LHCN-M2 (cell line): ENCODE measurements at places on chromosomes 3 and 15. TPM values are rescaled to one million over a fixed set of nuclear protein-coding genes. Genes with fewer than 3 reads are reported as not detected.

- no peak for DNase-seq
Observed at GRCh38 chr15:26061248-26061647, 198.1 kb upstream of the ATP10A start.

DNA sequence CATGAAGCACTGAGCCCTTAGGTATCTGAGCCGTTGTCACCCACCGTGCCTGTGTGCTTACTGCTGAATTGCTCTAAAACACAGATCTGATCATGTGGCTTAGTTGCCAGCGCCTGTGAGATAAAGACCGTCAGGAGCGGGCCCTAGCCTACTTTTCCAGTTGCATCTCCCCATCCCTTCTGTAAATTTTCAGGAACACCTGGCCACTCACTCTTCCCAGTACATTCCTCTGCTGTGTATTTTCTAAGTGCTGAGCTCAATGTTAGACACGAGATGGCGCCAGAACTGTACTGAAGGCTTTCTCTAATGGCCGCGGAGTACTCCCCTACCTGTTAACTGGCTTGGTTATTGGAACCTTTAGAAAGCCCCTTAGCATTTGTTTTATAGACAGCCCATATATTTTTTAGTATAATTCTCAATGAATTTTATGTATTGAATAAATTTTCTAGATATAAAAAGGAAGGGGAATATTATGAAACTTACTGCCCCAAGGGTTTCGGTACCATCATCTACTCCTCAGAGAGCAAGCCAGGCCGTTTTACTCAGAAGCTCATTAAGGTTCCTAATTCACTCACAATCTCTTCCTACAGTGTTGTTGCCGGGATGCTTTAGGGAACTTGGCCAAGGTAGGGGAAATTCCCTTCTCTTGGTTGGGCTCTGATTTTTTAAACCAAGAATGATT, 16.7 kb upstream of the WNT7A start:
- DNase-seq: peak; percentile 53

GRCh38 chr3:40911264-40911663, 288.0 kb upstream of the CTNNB1 start:
- no peak for DNase-seq

GRCh38 chr15:63675263-63675662, 78.1 kb downstream of the FBXL22 start:
- no peak for DNase-seq

GRCh38 chr3:44674211-44674610, 25.7 kb downstream of the ZNF35 start:
- DNase-seq: peak; percentile 38

DNA sequence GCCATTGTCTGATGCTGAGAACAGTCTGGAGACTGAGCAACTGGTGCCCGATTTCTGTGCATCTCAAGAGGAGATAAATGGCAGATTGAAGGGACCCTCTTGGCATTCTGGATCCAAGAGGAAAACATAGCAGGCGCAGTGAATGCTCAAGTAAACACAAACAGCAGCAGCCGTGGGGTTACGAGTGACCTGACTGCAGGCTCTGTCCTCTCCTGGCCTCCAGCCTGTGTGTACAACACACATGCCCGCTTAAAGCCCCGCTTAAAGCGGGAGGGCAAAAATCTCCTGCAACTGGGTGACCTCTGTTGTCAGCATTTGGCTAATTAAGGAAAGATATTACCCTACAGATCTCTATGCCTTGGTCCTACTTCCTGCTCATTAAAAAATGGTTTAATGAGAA, 120.5 kb downstream of the GREM1 start:
- DNase-seq: no peak

DNA sequence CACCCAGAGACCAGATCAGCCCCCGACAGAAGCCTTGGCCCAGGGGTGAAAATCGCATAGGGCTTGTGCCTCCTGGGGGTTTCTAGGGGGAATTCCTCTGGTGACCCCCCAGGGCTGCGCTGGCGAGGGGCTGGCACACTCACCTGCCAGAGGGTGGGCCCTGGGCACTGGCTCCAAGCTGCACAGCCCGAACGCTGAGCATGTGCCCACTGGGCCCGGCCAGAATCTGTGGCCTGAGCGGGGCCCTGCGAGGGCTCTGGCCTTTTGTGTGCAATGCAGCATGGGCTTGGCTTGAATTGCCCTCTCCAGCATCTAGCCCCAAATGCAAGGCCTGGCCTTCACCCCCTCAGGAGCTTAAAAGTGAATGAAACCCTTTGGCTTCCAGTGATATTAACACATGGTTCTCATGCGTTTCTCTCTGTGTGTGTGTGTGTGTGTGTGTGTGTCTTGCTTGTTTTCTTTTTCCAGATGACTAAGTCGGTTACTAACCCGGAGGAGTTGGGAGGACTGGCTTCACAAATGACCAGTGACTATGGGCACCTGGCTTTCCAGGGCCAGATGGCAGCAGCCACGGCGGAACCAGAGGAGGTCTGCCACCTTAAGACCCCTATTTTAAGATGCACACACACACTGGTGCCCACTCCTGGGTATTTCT, 259.1 kb upstream of the TPM1 start:
- peak; percentile 91 for DNase-seq

DNA sequence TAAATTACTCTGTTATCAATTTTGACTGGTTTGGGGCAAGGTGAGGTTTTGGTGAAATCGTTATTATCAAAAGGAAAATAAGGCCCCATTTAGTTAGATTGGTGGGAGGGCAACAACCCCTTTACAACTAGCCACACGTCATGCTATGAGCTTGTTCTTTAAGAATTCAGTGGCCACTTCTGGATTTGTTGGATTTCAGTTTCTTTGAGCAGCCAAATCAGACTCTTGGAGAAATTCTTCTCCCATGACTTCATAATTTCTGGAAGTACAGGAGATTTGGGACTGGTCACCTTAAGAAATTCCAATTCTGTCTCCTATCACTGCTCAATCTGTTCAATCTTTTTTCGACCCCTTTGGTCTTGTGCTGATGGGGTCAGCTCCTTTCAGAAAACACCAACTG, 14.8 kb upstream of the WNT5A start:
- DNase-seq: no peak

- DNase-seq: peak; percentile 20
Observed at GRCh38 chr15:76837474-76837873, 67.7 kb downstream of the SCAPER start.

- peak; percentile 61 for DNase-seq
Observed at GRCh38 chr3:100401674-100402041, 319 bp downstream of the LNP1 start.

GRCh38 chr3:136070953-136071949, 105.7 kb downstream of the PPP2R3A start:
- DNase-seq: no peak

GRCh38 chr3:14452740-14453710, 50.6 kb downstream of the SLC6A6 start:
- peak; percentile 96 for DNase-seq

DNA sequence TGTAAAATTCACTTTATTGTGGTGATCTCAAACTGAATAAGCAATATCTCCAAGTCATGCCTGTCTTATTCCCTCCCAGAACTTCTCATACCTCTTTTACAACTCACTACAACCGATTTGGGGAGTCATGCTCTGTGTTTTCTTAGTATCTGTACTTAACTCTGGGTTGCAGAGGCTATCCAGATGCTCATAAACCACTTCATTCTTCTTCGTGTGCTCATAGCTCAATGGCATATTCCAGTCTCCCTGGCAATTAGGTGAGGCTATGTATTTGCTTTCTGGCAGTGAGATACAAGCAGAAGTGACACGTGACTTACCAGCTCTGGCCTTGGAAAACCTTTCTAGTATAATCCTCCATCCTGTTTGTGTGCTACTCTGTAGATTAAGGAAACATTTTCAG, 360.9 kb downstream of the ZNF385D start:
- DNase-seq: peak; percentile 46

DNA sequence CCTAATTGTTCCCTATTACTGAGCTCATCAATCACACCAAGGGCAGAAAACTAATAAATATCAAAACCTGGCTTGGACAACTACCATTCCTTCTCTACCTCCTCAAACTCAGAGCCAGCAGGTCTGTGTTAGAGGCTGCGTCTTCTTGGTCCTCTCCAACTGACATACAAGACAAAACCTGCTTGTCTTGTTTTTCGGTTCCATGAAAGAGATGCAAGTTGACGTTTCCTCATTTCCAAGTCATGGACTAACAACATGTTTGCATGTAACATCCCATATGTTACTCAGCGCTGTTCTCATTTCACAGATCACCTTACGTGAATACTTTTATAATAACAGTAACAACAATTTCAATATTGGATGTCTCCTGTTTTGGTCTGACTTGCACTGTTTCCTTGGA, 110.9 kb downstream of the LMLN start:
- DNase-seq: no peak

DNA sequence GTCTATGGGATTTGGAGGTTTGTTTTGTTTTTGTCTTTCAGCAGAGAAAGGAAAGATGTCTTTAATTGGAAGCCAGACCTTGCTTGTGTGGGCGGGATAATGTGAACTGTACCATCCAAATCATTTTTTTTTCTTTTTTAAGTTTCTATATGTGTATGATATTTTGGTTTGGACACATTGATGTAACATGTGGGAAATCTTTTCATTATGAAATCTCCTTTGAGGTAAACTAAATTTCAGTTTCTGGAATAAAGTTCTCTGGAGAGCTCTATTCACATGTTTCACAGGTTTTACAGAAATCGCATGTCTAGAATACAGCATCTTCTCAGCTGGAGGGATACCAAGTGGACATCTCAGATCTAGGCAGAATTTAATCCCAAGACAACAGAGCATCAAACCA, 451.5 kb upstream of the MDFIC2 start:
- no peak for DNase-seq

- DNase-seq: peak; percentile 74
Observed at GRCh38 chr15:60585743-60586708, 107.1 kb upstream of the ICE2 start.

- DNase-seq: peak; percentile 82
Observed at GRCh38 chr3:188584162-188584529, 430.2 kb downstream of the LPP start.

DNA sequence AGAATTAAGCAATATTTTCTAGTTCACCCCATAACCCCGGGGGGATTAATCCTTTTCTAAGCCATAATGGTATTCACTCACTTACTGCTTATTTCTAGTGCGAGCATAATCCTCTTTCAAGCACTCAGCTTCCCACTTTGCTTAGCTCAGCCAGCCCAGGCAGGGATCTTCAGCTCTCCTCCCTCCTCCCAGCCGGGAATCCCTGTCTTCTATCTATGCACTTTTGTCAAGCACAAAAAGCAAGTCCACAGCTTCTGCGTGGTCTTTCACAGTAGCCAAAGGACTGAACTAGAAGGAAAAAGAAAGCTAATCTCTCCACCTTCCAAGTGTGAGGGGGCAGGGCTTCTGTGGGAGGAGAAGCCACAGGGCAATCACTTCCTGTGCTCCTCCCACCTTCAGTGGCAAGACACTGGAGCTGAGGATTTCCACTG, 62.8 kb downstream of the PEX5L start:
- no peak for DNase-seq

DNA sequence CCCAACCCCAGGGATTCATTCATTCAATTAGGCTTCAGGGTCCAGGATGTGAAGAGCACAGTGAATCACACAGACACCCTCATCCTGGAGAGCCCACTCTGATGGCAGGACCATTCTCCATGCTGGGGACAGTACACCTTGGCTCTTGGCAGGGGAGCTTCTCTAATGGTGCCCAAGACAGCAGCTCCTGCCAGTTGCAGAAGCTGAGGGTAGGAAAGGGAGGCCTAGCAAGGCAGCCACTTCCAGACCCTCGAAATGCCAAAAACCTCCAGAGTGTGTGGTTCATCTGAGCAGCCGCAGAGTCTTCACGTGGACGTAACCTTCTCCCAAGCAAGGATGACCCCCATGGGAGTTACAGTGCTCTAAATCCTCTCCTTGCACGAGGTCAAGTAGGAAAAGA, 186.2 kb downstream of the XXYLT1 start:
- no peak for DNase-seq

GRCh38 chr15:68271854-68272471, 5.6 kb upstream of the FEM1B start:
- peak; percentile 69 for DNase-seq

DNA sequence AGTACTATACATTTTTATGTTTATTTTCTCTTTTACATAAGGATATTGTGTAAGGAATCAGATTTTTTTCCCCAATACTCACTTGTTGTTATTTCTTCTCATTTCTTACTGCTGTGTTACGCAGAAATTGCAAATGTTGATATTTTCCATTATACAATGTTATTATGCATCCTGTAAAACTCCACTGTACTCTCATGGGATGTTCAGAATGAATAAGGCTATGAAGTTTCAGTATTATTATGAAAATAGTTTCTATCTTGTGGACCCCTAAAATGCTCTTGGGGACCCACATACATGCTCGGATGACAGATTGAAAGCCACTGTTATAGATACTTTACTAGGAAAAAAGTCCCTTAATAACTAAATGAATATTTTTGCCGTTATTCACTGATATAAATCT, 329.4 kb downstream of the EPHA3 start:
- no peak for DNase-seq

- DNase-seq: no peak
Observed at GRCh38 chr15:77032052-77032646, 37.2 kb downstream of the PSTPIP1 start.

- no peak for DNase-seq
Observed at GRCh38 chr3:56952061-56952460, 108.4 kb upstream of the SPATA12 start.

- no peak for DNase-seq
Observed at GRCh38 chr15:47824147-47824546, 106.8 kb downstream of the SEMA6D start.

DNA sequence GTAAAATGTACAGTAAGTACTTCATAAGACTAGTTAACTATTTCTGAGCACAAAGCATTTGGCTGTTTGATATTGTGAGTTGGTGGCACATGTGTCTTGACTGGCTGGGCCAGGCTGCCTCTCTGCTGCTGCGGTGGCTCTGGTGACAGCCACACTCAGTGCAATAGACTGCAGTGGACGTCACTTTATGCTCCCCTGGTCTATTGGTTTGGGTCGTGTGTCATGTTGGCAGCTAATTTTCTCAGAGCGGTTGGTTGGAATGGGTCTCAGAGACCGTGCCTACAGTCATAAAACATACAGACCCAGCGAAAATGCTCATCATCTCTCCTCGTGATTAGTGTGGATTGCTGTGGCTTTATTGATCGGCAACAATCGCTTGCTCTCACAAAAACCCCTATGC, 71.3 kb downstream of the SV2B start:
- DNase-seq: no peak

DNA sequence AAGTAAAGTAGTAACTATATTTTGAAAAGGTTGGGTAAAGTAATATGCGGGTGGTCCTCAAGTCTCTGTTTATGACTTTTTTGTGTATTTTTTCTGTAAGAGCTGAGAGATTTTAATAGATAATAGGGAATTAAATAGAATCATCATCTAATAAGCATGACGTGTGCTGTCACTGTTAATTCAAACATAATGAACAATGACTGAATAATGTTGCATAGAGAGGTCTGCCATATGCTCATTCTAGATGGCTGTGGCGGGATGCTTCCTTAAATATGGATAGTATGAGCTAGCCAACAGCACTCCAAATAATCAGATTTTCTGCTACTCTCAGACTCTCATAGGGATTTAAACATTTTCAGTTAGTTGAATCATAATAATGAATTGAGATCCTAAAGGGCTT, 302.8 kb upstream of the RBMS3 start:
- DNase-seq: no peak

The NANOGP8 gene
- total RNA-seq: 0.29 TPM in 1 of 2 replicates, not detected in the other

The GATM gene
- 0.98 and 1.3 TPM in 2 replicates for total RNA-seq

The CP gene
- 0.06 TPM in 1 of 2 replicates, not detected in the other for total RNA-seq

The CYP1A1 gene
- total RNA-seq: 0.06 TPM in 1 of 2 replicates, not detected in the other

The C15orf39 gene
- 3.1 and 3.3 TPM in 2 replicates for total RNA-seq

The LRRIQ4 gene
- not detected in 2 replicates for total RNA-seq

The PLA2G4E gene
- not detected in 2 replicates for total RNA-seq

The GOLGA8K gene
- 0.13 and 0.57 TPM in 2 replicates for total RNA-seq

The MTHFS gene
- 20.5 and 24.5 TPM in 2 replicates for total RNA-seq

The CPN2 gene
- total RNA-seq: not detected in 2 replicates

The NR1I2 gene
- total RNA-seq: not detected in 2 replicates

The GOLGA6L10 gene
- total RNA-seq: 0.77 and 0.80 TPM in 2 replicates

The ZNF662 gene
- total RNA-seq: 1.3 and 1.4 TPM in 2 replicates

The ROBO2 gene
- total RNA-seq: not detected in 2 replicates
